ENCODE measurements at places on chromosomes 11 and 22. TPM values are rescaled to one million over a fixed set of nuclear protein-coding genes. Genes with fewer than 3 reads are reported as not detected.

DNA sequence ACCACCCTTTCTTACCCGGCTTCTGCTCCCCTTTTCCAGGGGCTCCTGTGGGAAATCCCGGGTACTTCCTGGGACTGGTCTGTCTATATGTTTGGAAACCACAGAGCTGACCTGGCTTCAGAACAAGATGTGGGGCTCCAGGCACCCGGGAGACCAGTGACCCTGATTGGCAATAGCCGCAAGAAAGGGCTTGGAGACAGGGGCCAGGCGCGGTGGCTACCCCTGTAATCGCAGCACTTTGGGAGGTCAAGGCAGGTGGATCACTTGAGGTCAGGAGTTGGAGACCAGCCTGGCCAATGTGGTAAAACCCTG is 3.2 kb upstream of the NEAT1 start:
- DNase-seq = peak; percentile 84

GRCh38 chr22:24067587-24068376 is 56.7 kb downstream of the CABIN1 start:
- DNase-seq = no peak

- no peak for DNase-seq
These were observed 154.6 kb downstream of the TRIM29 start for GRCh38 chr11:119983240-119983732.

GRCh38 chr11:34575671-34576070 is 45.2 kb upstream of the EHF start:
- no peak for DNase-seq

DNA sequence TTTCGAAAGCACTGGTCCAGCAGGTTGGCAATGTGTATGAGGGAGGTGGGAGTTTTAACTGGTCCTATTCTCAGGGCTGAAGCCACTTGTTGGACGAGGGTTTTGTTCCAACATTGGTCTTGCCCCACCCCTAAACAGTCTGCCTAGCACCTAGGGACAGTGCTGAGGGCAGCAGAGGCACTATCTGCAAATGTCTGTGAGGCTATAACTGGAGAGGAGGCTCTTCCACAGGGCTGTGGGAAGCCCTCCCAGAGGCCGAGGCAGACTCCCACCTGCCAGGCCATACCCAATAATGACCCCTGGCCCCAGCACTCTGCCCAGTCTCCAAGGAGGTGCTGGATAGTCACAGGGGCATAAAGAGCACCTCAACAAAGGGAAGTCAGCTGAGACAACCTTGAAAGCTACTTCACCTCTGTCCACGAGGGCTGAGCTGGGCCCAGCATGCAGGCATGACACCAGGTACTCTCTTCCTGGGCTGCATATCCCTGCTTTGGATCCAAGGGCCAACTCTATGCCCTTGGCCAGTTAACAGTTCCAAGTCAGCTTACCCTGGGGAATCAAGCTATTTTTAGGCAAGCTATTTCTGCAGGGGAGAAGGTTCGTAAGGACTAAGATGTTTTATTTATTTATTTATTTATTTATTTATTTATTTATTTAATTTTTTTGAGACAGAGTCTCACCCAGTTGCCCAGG is 40.2 kb upstream of the SLC25A1 start:
- no peak for DNase-seq

DNA sequence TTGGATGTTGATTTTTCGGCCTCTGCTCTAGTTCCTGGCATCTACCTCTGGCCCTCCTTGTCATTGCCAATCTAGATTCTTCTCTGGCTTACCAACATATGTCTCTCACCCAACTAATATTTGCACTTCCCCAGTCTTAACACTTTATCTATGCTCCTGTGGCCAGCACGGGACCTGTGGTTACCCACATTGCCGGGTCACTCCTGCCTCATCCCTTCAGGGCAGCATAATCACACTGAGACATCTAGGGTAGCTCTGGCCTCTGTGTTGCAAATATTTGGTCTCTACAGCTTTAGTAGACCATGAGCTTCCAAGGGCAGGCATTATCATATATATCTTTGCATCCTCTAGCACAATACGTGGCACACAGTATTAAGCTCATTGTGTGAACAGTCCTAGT is 182.0 kb upstream of the ARHGAP20 start:
- no peak for DNase-seq

DNA sequence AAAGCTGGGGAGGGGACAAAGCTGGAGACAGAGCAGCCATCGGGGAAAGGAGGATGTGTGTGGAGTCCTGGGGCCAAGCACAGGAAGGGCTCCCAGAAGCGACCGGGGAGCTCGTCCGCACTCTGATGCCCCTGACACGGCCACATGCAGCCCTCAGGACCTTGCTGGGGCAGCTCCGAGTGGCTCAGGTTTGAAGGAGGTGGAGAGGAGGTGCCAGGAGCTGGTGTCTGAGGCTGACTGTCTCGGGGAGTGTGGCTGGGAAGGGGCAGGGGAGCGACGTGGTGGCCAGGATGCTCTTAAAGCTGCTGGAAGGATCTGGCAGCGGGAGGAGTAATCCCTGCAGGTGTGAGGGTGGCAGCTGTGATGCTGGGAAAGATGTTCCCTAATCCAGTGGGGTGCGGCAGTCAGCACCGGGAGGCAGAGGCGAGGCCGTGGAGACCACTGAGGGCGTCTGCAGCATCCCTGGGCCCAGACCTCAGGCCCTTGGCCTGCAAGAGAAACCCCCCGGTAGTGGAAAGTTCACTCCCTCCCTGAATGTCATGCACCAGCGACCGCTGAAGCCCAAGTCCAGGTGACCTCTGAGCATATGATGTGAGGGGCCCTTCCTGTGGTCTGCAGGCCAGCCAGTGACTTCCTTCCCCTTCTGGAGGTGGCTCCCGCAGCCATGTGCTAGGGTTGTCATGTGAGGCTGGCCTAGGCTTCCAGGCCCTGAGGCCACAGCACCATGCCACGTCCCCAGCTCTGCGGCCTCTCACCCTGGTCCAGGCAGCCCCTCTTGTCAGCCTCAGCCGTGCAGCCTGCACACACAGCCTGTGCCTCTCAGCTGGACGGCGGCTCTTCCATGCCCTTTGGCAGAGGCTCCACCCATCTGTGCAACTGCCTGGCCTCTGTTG is 17.2 kb upstream of the CTSD start:
- DNase-seq = no peak

DNA sequence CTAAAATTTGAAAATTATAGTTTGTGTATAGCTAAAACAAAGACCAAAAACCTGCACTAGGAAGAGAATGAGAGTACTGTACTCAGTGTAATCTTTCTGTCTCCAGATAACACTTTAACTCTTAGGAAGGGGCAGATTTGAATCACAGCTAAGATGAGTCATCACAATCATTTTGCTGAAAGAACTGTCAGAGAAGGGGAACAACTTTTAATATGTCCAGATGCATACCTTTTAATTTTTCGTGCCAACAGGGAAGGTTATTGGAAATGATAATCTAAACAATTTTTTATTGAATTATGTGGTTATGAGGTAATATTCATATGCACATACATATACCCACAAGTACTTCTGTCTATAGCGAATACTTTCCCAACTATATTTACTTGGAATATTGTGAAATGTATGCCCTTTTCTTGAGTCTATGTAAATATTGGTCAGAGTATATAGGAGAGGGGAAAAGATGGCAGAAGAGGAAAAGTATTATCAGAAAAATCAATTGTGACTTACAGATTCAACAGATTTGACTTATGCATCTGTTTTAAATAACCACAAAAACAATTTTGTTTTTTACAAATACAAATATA is 51.1 kb upstream of the MUC15 start:
- DNase-seq = no peak

GRCh38 chr11:77724636-77725035 is 87.0 kb upstream of the CLNS1A start:
- no peak for DNase-seq

- no peak for DNase-seq
These were observed 8.6 kb downstream of the RCN1 start for GRCh38 chr11:32099516-32099915.

GRCh38 chr11:75663808-75664207 is 5.0 kb downstream of the MAP6 start:
- no peak for DNase-seq

- DNase-seq = no peak
These were observed 11.8 kb upstream of the CD59 start for GRCh38 chr11:33747979-33748378.

DNA sequence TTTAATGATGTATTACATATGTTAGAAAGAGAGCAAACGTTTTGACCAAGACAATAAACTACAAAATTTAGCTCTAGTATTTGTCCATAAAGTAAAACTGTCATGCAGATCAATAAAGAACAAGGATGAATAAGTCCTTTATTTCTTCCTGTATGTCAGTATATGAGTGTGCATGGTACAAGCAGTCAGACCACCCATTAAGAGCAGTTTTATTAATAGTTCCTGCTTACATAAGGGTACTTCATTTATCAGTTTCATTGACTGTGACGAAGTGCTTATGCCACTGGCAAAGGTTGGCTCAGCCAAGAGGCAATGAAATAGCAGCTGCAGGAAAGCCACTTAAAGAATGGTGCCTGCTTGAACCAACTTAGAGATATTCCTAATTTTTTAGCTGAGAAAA is 913.0 kb upstream of the CNTN5 start:
- no peak for DNase-seq

DNA sequence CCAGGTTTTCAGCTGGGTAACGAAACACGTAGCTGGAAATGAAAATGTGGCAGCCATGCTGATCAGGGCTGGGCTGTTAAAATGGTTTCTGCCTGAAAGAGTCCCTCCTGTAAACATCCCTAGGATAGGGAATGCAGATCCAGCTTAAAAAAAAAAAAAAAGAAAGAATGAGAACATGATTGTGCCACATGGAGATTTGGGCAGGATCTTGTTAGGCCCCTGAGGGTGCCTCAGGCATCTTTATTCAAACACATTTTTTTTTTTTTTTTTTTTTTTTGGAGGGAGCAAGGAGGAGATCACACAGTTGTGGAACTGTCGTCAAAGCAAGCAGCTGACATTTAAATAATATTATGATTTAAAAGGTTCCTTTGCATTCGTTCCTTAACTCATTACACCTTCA is 900.3 kb downstream of the OPCML start:
- DNase-seq = no peak

DNA sequence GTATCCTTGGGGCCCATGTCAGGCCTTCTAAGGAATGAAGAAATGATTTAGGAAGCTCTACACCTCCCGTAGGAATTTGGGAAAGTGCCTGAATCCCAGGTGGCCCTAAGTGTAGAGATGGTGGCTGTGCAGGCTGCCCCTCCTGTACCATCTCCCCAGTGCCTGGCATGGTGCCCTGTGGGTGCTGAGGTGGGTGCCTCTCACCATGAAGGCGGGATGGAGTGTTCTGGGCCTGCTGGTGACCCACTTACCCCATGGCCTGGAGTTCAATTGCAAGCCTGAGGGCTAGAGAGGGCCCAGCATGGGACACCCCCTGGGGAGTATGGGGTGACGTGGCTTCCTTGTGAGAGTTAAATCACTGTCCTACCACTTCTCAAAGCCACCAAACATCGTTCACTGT is 19.8 kb downstream of the SAMM50 start:
- no peak for DNase-seq

DNA sequence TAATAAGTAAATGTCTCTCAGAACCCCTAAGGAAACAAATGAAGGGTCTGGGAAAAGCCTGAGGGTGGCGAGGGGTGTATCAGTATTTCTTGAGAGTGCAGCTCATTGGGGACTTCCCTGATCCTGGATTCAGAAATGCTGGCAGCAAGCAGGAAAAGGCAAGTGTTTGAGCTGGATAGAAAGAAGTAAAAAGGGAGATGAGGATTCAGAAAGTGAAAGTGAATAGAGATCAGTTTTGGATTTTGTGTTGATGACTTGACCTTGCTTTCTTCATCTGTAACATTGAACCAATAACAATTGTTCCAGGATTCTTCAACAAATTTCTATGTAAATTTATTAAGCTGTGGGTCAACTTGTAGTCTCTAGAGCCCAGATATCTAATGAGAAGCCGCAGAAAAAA is 66.9 kb upstream of the CTSC start:
- no peak for DNase-seq

The LMF2 gene
- 108 TPM for total RNA-seq

The LUZP2 gene
- total RNA-seq = 2.7 TPM

The CASP5 gene
- not detected for total RNA-seq

The SOX10 gene
- total RNA-seq = not detected

The SAA4 gene
- not detected for total RNA-seq

The IFTAP gene
- 22.4 TPM for total RNA-seq

The POU2AF1 gene
- not detected for total RNA-seq

The CELSR1 gene
- total RNA-seq = 16.0 TPM

Data from osteocyte (in vitro differentiated cells).